ENCODE measurements at places on chromosomes 5 and 9.

GRCh38 chr5:143188692-143189091 lies 214.8 kb downstream of the NR3C1 start:
- DNase-seq: no peak

DNA sequence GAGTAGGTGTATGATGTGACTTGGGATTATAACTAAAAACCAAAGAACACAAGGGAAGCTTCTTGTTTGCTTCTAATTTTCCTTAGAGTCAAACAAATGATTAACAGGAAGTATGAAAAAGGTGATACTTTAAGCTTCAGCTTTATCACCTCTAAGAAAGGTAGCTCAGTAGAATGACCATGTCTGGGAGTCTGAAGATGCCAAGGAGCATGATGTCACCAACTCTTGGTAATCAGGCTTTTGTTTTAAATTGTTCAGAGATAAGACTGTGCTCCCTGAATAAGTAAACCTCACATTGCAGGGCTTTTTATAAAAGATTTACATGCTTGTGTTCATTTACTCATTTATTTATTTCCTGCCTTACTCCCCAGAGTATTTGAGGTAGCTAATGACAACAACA lies 169.9 kb downstream of the FER start:
- no peak for DNase-seq

- peak; percentile 14 for DNase-seq
Measured at GRCh38 chr9:70412832-70413463, 1.5 kb downstream of the KLF9 start.

GRCh38 chr5:140694276-140694675 lies 3.0 kb downstream of the HARS2 start:
- DNase-seq: no peak

DNA sequence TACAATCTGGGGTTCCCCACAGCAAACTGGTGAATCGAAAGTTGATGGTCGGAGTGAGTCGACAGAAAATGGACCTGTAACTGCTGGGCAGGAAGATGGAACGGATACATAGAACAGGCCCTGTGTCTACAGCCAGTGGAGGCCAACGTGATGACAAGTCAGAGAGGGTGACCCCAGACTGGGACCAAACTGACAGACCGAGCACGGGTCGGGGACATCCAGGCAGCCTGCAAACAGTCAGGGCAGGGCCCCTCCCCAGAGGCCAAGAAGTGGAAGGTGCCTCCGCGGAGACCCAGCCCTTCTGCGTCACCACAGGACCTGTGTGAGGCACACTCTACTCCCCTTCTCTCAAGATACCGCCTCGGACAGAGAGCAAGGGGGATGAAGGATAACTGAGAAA lies 25.1 kb upstream of the FANCC start:
- DNase-seq: no peak

GRCh38 chr5:173751266-173751600 lies 134.8 kb upstream of the BOD1 start:
- DNase-seq: no peak

GRCh38 chr5:78699552-78700153 lies 51.1 kb upstream of the LHFPL2 start:
- DNase-seq: no peak

DNA sequence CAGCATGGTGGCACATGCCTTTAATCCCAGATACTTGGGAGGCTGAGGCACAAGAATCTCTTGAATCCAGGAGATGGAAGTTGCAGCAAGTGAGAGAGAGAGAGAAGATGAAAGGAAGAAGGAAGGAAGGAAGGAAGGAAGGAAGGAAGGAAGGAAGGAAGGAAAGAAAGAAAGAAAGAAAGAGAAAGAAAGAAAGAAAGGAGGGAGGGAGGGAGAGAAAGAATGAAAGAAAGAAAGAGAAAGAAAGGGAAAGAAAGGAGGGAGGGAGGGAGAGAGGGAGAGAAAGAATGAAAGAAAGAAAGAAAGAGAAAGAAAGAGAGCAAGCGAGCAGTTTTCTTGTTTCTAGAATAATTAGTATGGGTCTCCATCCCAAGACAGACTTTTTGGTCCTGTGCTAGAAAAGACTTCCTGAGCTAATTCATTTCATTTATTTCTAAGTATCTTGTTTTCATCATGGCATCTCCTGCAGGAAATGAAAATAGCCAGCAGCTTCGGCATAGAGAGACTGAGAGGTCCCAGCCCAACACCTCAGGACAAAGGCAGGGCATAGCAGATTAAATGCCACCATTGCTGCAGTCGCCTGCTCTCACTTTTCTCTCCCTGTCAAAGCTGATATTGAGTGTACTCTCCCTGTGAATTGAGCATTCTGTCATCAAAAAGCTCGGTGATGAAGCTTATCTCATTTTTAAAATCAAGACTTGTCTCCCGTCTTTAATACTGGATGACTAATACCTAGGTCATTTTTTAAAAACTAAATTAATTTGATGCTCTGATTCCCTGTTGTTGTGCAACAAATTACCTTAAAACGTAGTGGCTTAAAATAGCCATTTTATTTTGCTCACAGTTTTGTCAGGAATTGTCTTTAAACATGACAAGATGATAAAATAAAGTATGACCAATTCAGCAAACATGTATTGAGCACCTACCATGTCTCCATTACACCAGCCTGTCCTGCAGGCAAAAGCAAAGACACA lies 91.8 kb upstream of the ADRA1B start:
- DNase-seq: no peak

Measured in CMK (cell line).